ENCODE measurements at places on chromosomes 3 and 15. TPM values are rescaled to one million over a fixed set of nuclear protein-coding genes. Genes with fewer than 3 reads are reported as not detected.

GRCh38 chr15:66986951-66987350 is 78.5 kb upstream of the SMAD3 start:
- H3K27me3 ChIP-seq: no peaks in the 10 kb centered on the region
- no peak overlapping the region for H3K27ac ChIP-seq
- H3K4me3 ChIP-seq: no peak overlapping the region
- no peaks in the 10 kb centered on the region for H3K36me3 ChIP-seq
- DNase-seq: no peak

DNA sequence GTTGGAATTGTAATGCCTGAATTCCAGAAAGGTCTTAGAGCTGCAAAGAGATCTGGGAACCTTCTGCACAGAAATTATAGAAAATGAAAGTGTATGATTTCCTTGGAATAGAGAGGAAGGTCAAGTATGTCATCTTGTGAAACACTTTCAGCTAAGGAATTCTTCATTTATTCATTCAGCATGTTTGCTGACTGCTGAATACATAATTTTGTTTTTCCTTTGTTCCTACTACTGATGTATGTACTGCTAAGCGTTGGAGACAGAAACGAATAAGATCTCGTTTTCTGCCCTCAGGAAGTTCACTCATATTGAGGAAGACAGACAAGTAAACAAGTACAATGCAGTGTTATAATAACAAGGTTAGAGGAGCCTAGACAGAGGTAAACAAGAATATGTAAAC is 14.3 kb upstream of the IL20RB start:
- peak overlapping the region; percentile 17 for H3K27ac ChIP-seq
- H3K4me3 ChIP-seq: no peak overlapping the region
- H3K27me3 ChIP-seq: no peaks in the 10 kb centered on the region
- H3K4me1 ChIP-seq: peaks cover 69% of the 10 kb centered on the region
- H3K36me3 ChIP-seq: no peaks in the 10 kb centered on the region

DNA sequence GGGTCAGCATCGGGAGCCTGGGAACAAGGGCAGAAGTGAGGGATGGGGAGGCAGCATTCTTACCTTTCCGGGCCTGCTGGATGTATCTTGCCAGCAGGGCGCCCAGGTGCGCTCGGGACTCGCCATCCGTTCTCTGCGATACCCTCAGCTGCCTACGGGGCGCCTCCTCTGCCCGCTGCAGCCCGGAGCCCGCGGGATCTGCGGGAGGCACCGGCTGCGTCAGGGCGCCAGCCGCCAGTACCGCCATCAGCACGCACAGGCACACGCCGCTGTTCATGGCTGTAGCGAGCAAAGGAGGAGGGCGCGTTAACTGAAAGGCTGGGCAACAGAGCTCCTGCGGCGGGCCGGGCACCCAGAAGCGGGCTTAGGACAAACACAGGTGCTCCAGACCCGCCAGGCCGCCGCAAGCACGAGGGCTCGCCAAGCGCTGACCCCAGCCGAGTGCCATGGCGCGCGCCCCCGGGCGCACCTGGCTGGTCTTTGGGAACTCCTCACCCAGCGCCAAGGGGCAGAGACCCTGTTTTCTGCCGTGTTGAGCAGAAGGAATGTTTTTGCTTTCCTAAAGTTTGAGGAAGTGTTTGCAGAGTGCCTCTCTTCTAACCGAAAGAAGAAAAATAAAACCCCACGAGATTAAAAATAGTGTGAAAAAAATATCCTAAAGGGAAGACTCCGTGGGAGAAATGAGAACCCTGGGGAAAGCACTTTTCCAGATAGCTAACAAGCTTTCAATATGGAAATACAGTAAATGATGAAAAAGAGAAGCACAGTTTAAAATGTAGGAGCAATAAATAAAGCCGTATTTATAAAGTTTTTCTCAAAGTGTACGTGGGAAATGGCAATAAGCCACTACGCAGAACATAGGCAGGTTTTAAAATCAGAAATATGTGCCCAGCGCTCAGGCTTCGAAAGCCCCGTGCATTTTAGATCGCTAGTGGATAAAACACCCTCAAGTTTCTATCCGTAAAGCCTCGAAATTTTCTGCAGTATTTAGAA is 2.3 kb downstream of the CCK start:
- no peak overlapping the region for H3K27ac ChIP-seq
- no peaks in the 10 kb centered on the region for H3K36me3 ChIP-seq
- H3K27me3 ChIP-seq: peaks cover 70% of the 10 kb centered on the region
- peaks cover 17% of the 10 kb centered on the region for H3K4me1 ChIP-seq
- DNase-seq: no peak

DNA sequence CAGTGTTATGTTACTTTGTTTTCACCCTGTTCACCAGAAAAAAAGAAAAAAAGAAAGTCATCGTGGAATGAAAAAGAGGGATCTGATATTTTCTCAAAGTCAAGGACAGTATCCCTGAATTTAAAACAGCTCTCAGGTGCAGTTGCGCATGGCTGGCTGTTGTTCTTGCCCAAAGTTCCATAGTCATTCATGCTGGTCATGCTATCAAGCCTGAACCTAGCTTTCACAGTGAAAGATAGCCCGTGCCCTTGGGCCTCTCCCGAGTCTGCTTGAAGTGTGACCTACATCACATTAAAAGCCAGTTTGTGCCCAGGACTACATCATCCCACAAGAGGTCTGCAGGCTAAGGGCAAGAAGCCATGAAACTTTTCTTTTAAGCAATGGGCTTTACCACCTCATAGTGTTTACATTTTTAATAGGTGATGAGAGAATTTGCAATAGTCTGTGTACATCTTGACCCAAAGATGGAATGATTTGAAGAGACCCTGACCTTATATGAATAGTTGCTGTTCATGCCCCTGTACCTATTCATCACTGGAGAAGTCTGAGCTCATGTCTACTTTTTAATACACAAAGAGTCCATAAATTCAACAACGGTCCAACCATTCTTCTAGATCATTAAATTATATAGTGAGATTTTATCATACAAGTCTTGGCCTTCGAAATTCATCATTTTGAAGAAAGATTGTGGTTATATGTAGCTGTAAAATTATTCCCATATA is 522.5 kb upstream of the MCTP2 start:
- no peaks in the 10 kb centered on the region for H3K4me1 ChIP-seq
- no peaks in the 10 kb centered on the region for H3K36me3 ChIP-seq
- no peak overlapping the region for H3K4me3 ChIP-seq

- H3K4me3 ChIP-seq: no peak overlapping the region
- no peaks in the 10 kb centered on the region for H3K27me3 ChIP-seq
- H3K4me1 ChIP-seq: peaks cover 52% of the 10 kb centered on the region
- no peak for DNase-seq
Observed at GRCh38 chr15:59685737-59686297, 3.3 kb downstream of the BNIP2 start.

- peaks cover 34% of the 10 kb centered on the region for H3K36me3 ChIP-seq
- H3K4me3 ChIP-seq: peak overlapping the region; percentile 82
- DNase-seq: no peak
- peak overlapping the region; percentile 95 for H3K27ac ChIP-seq
- peaks cover 27% of the 10 kb centered on the region for H3K4me1 ChIP-seq
Observed at GRCh38 chr3:88151358-88151757, 1.6 kb downstream of the C3orf38 start.

DNA sequence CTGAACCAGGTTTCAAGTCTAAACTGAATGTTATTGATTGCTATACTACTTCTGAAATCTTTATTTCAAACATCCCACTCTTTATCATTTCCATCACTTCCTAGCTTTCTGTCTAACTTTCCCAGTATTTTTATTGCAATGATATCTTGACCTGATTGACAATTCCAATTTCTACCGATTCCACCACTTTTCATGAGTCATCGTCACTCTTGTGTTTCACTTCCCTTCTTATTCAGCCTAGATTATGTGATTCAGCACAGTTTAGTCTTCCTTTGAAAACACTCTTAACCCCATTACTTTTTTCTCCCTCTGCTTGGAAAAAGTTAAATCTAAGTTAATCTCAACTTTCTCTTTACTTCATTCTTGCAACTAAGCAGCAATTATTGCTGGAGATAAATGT is 62.6 kb downstream of the SLC7A14 start:
- no peaks in the 10 kb centered on the region for H3K27me3 ChIP-seq
- no peak overlapping the region for H3K4me3 ChIP-seq
- no peaks in the 10 kb centered on the region for H3K4me1 ChIP-seq
- DNase-seq: no peak
- no peaks in the 10 kb centered on the region for H3K36me3 ChIP-seq

DNA sequence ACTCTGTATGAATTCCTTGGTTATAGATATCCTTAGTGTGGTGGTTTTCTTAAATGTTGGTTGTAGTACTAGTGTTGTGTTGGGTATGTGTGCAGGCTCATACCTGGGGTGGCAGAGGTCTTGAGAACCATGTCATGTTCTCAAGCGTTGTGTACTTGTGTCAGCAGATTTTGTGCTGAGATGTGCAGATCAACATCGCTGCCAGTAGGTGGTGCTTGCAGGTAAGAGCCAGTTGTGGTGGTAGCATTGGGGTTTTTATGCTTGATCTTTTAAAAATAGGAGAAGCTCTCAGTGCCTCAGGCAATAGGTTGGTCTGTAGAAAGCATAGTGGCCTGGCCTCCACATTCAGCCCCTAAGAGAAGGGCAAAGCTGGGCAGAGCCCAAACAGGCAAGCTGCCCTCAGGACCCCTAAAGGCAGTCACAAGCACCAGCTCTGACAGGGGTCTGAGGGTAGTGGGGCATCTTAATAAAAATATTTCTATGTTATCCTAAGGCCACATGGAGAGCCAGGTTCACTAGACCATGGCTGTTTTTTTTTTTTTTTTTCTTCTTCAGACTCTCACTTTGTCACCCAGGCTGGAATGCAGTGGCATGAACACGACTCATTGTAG is 164.0 kb downstream of the IL20RB start:
- peaks cover 16% of the 10 kb centered on the region for H3K27me3 ChIP-seq
- no peak overlapping the region for H3K27ac ChIP-seq
- H3K4me1 ChIP-seq: no peaks in the 10 kb centered on the region

GRCh38 chr15:33964665-33965040 is 3.6 kb upstream of the CHRM5 start:
- no peaks in the 10 kb centered on the region for H3K27me3 ChIP-seq
- peaks cover 6% of the 10 kb centered on the region for H3K4me1 ChIP-seq
- no peak overlapping the region for H3K4me3 ChIP-seq

GRCh38 chr3:53570081-53570480 is 75.7 kb downstream of the CACNA1D start:
- no peak overlapping the region for H3K27ac ChIP-seq
- H3K4me1 ChIP-seq: no peaks in the 10 kb centered on the region
- peaks cover 10% of the 10 kb centered on the region for H3K27me3 ChIP-seq
- H3K4me3 ChIP-seq: no peak overlapping the region

- H3K4me3 ChIP-seq: no peak overlapping the region
- H3K36me3 ChIP-seq: no peaks in the 10 kb centered on the region
- no peaks in the 10 kb centered on the region for H3K27me3 ChIP-seq
- no peak for DNase-seq
Observed at GRCh38 chr3:80676866-80677265, 909.1 kb upstream of the ROBO1 start.

DNA sequence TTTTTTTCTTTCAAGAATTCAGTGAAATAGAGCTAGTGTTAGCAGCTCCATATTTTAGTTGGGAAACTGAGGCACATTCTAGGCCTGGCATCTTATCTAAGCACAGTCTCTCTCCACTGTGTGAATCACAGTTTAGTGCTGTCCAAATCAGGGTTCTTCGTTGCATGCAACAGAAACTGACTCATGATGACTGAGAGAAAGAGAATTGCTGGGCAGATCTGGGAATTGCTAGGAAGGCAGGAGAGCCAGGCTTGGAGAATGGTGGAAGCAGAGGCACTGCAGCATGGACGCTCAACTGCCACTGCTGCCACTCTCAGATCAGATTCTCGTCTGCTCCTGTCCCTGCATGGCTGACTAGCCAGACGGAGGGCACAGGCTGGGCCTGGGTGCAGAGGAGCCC is 40.7 kb upstream of the CHST2 start:
- no peak overlapping the region for H3K27ac ChIP-seq
- H3K27me3 ChIP-seq: no peaks in the 10 kb centered on the region
- no peaks in the 10 kb centered on the region for H3K36me3 ChIP-seq
- no peaks in the 10 kb centered on the region for H3K4me1 ChIP-seq
- no peak overlapping the region for H3K4me3 ChIP-seq

- no peak overlapping the region for H3K4me3 ChIP-seq
- peak overlapping the region; percentile 96 for H3K27ac ChIP-seq
- no peak for DNase-seq
- no peaks in the 10 kb centered on the region for H3K27me3 ChIP-seq
- no peaks in the 10 kb centered on the region for H3K36me3 ChIP-seq
- peaks cover 42% of the 10 kb centered on the region for H3K4me1 ChIP-seq
Observed at GRCh38 chr15:63502137-63502766, 2.1 kb upstream of the USP3 start.

DNA sequence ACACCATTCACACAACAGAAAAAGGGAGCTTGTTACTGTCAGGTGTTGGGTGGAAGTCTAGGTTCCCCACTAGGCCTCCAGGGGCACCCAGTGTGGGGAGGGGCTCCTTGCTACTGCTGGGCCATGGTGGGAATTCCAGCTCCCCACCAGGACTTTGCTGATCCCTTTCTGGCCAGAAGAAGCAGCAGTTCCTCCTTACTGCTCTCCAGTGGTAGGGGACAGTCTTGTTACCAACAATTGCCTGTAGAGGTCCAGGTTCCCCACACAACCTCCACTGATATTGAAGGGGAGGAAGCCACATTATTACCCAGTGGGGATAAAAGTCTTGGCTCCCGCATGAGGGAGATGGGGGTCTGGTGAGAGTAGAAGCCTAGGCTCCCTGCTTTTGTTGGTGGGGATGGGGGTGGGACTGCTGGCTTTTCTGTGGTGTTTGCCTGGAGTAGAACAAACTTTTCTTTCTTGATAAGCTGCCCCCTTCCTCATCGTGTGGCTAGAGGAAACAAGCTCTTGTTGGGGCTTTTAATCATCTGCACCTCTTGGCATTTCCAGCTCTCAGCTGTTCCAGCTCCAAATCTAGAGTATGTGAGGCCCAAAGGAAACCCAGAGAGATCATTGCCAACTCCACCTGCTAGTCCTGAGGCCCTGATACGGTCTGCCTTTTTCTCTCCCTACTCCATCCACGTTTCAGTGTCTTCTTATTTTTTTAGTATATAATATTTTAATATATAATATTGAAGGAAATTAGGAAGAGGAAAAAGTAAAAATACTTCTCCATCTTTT is 824.2 kb downstream of the AGBL1 start:
- H3K4me3 ChIP-seq: no peak overlapping the region
- no peaks in the 10 kb centered on the region for H3K4me1 ChIP-seq
- DNase-seq: no peak
- H3K27ac ChIP-seq: no peak overlapping the region
- H3K27me3 ChIP-seq: no peaks in the 10 kb centered on the region

SERPINI2 gene
- polyA plus RNA-seq: 0.37 TPM

CLDN1 gene
- 0.29 TPM for polyA plus RNA-seq

AGBL1 gene
- not detected for polyA plus RNA-seq

TRIM42 gene
- polyA plus RNA-seq: not detected

WNT7A gene
- polyA plus RNA-seq: not detected

CCR5 gene
- polyA plus RNA-seq: 0.28 TPM

HTR3E gene
- not detected for polyA plus RNA-seq

TGM5 gene
- polyA plus RNA-seq: 0.10 TPM

CDHR4 gene
- polyA plus RNA-seq: 0.01 TPM

SLC22A13 gene
- polyA plus RNA-seq: 0.44 TPM

PPM1L gene
- 6.9 TPM for polyA plus RNA-seq
